ENCODE measurements at places on chromosomes 5 and 9.

- DNase-seq, result no peak
Observed at GRCh38 chr5:88401228-88401627, 132.6 kb upstream of the TMEM161B start.

DNA sequence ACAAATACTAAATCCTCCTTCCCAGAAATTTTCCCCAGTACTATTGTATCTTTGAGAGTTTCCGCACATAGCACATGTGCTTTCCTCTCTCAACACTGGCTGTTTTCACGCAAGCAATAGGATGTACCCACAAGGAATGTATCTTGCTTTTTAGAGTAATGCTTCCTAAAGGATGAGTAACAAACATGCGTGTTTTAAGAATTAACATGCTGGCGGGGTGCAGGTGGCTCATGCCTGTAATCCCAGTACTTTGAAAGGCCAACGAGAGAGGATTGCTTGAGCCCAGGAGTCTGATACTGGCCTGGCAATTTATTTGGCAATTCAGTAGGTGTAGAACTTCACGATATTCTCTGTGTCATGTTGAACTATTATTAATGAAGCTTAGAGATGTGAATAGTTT lies 4.6 kb downstream of the RUFY1 start:
- DNase-seq, result no peak

- DNase-seq, result no peak
Observed at GRCh38 chr5:132971483-132972435, 8.3 kb upstream of the AFF4 start.

DNA sequence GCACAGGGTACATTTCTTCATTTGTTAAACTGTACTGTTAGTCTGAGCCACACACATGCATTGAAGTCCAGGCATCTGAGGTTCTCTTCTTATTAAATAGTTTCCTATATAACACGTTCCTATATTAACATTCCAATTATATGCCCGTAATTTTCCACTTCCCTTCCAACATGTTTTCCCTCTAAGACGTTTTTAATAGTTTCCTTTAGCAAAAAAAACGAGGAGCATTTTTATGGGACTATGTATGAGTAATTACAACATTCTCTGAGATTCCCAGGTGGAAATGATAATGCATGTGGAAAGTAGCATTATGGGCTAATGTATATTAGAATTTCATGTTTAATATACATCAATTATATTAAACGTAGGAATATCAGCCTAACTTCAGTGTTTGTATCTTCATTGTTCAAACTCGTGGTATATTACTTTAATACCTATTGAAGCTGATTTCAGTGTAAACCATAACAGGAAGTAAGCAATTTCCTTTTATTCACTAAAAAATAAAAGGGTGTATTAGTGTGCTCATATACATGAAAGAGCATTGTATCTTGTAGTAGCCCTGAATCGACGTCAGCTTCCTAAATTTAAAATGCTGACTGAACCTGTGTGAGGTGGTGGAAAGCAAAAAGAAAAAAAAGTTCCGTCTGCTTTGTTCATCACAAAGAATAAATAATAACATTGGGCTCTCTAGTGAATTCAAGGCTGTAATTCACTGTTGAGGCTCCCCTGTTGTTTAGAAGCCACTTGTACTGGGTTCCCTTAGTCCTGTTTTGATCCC lies 11.3 kb downstream of the SMARCA2 start:
- no peak for DNase-seq

GRCh38 chr5:160904591-160904990 lies 52.6 kb upstream of the ATP10B start:
- DNase-seq, result no peak

- DNase-seq, result no peak
Observed at GRCh38 chr9:35757226-35757891, 3.3 kb upstream of the MSMP start.

DNA sequence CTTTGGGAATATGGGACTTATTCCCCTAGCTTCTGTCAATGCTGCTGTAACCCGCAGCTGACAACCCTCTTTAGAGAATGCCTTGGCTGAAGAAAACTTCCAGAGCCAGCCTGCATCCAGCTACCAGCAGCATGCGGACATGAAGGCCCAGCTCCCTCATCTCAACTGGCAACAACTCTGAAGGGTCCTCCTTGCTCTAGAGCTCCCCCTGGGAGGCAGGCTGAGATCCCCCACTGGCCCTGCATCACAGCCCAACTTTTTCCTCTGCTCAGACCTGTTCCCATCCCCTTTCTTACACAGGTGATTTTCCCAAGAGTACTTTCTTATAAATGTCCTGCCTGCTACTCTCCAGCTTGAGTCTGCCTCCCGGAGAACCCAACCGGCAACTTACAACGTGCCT lies 18.7 kb upstream of the WNT8A start:
- no peak for DNase-seq

DNA sequence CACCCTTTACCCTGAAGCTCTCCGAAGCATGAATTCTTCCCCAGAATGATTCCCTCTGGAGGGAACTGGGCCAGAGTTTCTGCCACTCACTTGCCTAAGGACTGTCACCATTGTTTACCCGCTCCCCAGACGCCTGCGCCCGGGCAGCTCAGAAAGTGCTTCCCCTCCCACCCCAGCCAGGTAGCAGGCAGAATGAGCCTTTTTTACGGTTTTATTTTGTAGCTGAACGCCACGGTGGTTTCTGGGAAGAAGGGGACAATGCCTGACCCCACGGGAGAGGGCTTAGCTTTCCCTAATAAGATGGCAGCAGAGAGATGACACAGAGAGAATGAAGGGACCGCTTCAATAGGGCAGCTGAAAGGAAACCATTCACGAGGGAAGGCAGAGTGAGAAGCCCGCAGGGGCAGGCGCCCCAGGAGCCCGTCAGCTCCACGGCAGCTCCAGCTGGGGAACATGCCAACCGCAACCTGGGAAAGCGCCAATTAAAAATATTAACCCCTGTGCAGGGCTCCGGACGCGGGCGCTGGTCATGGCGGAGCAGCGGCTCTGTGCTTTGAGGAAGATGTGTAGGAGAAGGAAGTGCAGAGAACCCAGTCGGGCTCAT lies 20.4 kb upstream of the NTNG2 start:
- no peak for DNase-seq

DNA sequence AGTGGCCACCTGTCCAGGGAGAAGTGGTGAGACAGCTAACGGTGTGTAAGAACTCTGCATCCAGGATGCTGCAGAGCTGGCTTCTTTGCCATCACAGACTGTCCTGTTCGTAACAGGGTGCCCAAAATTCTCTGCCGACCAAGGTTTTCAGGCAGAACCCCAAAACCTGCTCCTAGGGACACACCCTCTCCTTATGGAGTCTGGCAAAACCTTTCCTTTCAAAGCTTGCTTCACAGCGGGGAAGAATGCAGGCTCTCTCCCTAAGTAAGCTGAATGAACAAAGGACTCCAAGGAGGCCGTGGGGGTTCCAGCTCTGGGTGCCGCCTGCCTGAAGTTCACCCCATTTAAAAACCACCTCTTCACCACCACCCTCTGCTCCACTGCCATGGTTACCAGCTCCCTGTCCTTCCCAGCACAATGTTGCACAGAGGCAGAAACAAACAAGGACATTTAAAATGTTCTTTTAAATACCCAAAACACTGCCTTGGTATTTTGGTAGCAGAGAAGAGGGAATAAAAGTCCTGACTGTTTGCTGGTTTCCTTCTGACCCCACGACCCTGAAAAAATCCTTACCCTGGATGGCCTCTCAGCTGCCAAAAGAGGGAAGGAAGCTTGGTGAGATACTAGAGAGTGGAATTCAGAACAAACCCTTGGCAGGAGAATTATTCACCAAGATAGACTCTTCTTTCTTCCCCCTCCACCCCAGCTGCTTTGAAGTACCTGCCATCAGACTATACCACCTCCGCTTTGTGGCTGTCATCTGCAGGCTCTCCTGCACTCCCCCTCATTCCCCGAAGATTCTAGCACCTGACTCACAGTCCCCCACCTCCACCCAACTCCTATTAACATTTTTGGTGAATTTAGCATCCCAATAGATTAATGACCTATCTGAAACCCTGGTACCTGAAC lies 7.1 kb upstream of the KLF9 start:
- DNase-seq, result no peak

GRCh38 chr5:104189909-104190308 lies 627.3 kb upstream of the NUDT12 start:
- DNase-seq, result no peak
